Subcutaneous preadipocyte (primary cell): ENCODE measurements at places on chromosomes 11 and 22. TPM values are rescaled to one million over a fixed set of nuclear protein-coding genes. Genes with fewer than 3 reads are reported as not detected.

Gene OR8G5
- not detected in 2 replicates for total RNA-seq

Gene ZNF202
- 5.5 and 10.4 TPM in 2 replicates for total RNA-seq

Gene CAPN5
- 17.3 and 29.1 TPM in 2 replicates for total RNA-seq

Gene MUC2
- total RNA-seq: not detected in 2 replicates

Gene APOBEC3C
- 12.9 and 16.2 TPM in 2 replicates for total RNA-seq

Gene OR10A2
- total RNA-seq: not detected in 2 replicates

Gene LRRC32
- 29.7 and 36.7 TPM in 2 replicates for total RNA-seq

Gene LAYN
- total RNA-seq: 7.7 and 10.2 TPM in 2 replicates

Gene ZNF280A
- 0.20 and 0.37 TPM in 2 replicates for total RNA-seq

Gene TCN1
- not detected in 2 replicates for total RNA-seq

Gene HDHD5
- total RNA-seq: 35.3 and 36.6 TPM in 2 replicates

Gene GLYATL1B
- not detected in 2 replicates for total RNA-seq

Gene PRG2
- total RNA-seq: not detected in 2 replicates

Gene GLYAT
- not detected in 2 replicates for total RNA-seq

Gene AIFM3
- 0.20 and 0.73 TPM in 2 replicates for total RNA-seq

Gene FAM83F
- not detected in 2 replicates for total RNA-seq

Gene RAG1
- total RNA-seq: 0.20 and 0.37 TPM in 2 replicates

Gene NEFH
- total RNA-seq: 0.37 and 0.78 TPM in 2 replicates

Gene TAGLN
- total RNA-seq: 6.3 and 62.5 TPM in 2 replicates

Gene GLB1L2
- 1.1 and 3.5 TPM in 2 replicates for total RNA-seq

Gene NXPE1
- total RNA-seq: not detected in 2 replicates

Gene PKNOX2
- under 0.01 and 0.20 TPM in 2 replicates for total RNA-seq

Gene IFITM10
- total RNA-seq: 0.73 and 2.2 TPM in 2 replicates

Gene DMC1
- 12.1 and 17.0 TPM in 2 replicates for total RNA-seq

Gene ENTHD1
- not detected in 2 replicates for total RNA-seq

Gene PICK1
- 4.9 and 5.1 TPM in 2 replicates for total RNA-seq

Gene CARD16
- 1.8 and 2.2 TPM in 2 replicates for total RNA-seq

Gene NCF4
- not detected in 2 replicates for total RNA-seq

Gene MYBPC3
- not detected in 2 replicates for total RNA-seq

Gene C1QTNF5
- 0.39 and 0.73 TPM in 2 replicates for total RNA-seq

Gene CREB3L1
- 14.5 and 15.1 TPM in 2 replicates for total RNA-seq

Gene MMP27
- total RNA-seq: under 0.01 TPM in 1 of 2 replicates, not detected in the other

Gene OR8D4
- 0.37 TPM in 1 of 2 replicates, not detected in the other for total RNA-seq

Gene STARD10
- total RNA-seq: 5.5 and 7.2 TPM in 2 replicates

Gene AGBL2
- total RNA-seq: 0.37 and 2.9 TPM in 2 replicates
